Heart right ventricle (tissue), 16 donors: ENCODE measurements at places on chromosomes 1 and 21.

DNA sequence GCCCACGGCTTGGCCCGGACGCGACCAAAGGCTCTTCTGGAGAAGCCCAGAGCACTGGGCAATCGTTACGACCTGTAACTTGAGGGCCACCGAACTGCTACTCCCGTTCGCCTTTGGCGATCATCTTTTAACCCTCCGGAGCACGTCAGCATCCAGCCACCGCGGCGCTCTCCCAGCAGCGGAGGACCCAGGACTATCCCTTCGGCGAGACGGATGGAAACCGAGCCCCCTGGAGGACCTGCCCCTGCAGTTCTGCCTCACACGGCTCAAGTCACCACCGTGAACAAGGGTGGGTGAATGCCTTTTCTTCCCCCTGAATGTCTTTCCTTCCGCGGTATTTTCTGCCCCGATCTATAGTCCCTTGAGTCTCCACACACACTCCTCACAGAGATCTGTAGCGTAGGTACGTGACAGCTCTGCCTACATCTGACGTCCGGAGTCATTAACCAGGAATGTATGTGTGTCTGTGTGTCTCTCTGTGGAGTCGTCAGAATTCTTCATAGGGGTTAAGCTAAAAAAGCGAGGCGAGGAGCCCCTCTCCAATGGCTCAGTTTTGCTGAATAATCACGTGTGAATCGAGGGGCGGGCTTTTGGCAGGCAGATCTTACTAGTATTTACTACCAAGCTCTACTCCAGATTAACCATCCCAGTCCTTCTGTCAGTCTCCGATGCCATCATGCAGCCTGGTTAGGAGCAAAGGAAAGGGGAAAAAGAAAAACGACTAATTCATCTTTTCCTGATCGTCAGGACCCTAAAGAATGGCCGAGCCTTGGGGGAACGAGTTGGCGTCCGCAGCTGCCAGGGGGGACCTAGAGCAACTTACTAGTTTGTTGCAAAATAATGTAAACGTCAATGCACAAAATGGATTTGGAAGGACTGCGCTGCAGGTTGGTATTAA, at the start of gene CDKN2C:
Gene CDKN2C, plus strand, starts transcription at position 635 of the 898 bp plus-strand sequence. Its CDS starts 124 bp downstream, at position 759.
- H3K27me3 ChIP-seq = no peaks in the 10 kb centered on the region
- peak within 1 kb of the TSS; percentile 99 for H3K27ac ChIP-seq
- peaks cover 21% of the 10 kb centered on the region for H3K4me1 ChIP-seq
- no peaks in the 10 kb centered on the region for H3K36me3 ChIP-seq
- peak; percentile 83 for DNase-seq
- peak within 1 kb of the TSS; percentile 70 for H3K4me3 ChIP-seq

GRCh38 chr1:91098299-91098906, 76.6 kb upstream of the ZNF644 start:
- no peak for DNase-seq
- H3K27ac ChIP-seq = no peak overlapping the region
- H3K4me3 ChIP-seq = no peak overlapping the region
- peaks cover 5% of the 10 kb centered on the region for H3K4me1 ChIP-seq

GRCh38 chr1:20312310-20312709, 21.6 kb downstream of the VWA5B1 start:
- H3K4me3 ChIP-seq = no peak overlapping the region
- DNase-seq = no peak
- H3K36me3 ChIP-seq = no peaks in the 10 kb centered on the region
- H3K27me3 ChIP-seq = no peaks in the 10 kb centered on the region
- no peaks in the 10 kb centered on the region for H3K4me1 ChIP-seq
- H3K27ac ChIP-seq = no peak overlapping the region

DNA sequence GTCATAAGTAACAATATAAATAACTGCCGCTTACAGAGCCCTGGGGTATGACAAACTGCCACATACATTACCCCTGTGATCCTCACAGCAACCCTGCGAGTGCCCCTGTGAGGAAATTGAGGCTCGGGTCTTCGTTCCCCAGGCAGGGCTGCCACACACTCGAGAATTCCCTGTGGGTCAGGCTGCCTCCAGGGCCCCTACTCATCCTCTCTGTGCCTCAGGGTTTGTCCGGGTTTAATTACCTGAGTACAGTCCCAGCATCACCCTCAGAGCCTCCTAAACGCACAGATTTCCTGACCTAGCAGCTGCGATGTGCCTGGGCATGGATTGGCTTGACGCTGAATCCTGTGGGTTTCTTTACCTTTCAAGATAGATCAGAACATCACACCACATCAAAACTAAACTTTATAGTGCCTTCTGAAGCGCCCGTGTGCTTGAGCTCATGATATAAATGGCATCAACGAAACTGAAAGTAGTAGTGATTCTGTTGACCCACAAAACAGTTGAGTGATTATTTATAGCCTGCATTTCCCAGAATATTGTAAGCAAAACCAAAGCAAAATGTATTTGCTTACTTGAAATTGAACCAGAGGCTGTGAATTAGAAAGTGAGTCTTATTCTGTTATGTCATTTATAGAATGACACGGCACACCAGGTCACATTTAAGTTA, 14.0 kb downstream of the SLC37A1 start:
- H3K27me3 ChIP-seq = no peaks in the 10 kb centered on the region
- DNase-seq = no peak
- H3K4me3 ChIP-seq = peak overlapping the region; percentile 10
- H3K36me3 ChIP-seq = no peaks in the 10 kb centered on the region

DNA sequence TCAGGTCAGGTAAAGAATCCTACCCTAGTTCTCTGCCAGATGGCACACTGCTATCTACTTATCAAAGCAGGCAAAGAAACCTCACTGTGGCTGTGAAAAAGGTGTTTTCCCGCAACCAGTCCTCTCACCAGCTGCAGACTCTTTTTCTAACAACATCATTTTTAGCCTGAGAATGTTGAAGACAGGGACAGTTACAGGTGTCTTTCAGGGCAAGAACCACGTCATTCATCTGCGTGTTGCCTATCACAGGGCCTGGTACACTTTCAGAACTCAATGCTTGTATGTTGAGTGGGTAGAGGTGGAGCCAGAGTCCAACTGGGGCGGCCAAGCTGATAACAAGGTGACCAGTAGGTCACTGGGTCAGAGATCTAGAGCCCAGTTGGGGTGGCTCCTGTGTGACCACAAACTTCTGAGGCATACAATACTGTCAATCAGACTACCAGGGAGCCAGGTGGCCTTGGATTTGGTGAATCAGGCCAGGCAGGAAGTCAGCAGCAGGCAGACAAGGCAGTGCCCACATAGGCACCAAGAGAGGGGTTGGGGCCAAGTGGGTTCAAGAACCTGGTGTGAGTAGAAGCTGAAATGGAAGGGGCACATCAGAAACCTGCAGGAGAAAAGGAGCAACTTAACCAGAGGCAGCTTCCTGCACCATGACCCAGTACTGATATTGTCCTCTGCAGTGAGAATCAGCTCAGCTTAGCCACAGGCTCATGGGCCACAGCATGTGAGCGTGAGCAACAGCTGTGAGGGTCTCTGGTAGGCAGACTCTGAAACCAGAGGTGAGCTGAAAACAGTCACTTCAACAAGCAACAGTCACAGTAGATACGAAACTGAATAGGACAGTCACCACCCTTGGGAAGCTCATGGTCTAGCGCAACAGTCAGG, 123.6 kb downstream of the DTL start:
- H3K27ac ChIP-seq = no peak overlapping the region
- peaks cover 29% of the 10 kb centered on the region for H3K4me1 ChIP-seq
- H3K4me3 ChIP-seq = no peak overlapping the region
- no peaks in the 10 kb centered on the region for H3K36me3 ChIP-seq
- DNase-seq = no peak

GRCh38 chr1:36762174-36762573, 272.1 kb downstream of the GRIK3 start:
- H3K4me3 ChIP-seq = no peak overlapping the region
- no peak overlapping the region for H3K27ac ChIP-seq
- H3K36me3 ChIP-seq = no peaks in the 10 kb centered on the region
- no peak for DNase-seq
- no peaks in the 10 kb centered on the region for H3K27me3 ChIP-seq
- no peaks in the 10 kb centered on the region for H3K4me1 ChIP-seq

- H3K27me3 ChIP-seq = no peaks in the 10 kb centered on the region
- peaks cover 35% of the 10 kb centered on the region for H3K4me1 ChIP-seq
- no peaks in the 10 kb centered on the region for H3K36me3 ChIP-seq
- no peak for DNase-seq
- peak overlapping the region; percentile 29 for H3K27ac ChIP-seq
- no peak overlapping the region for H3K4me3 ChIP-seq
Observed at GRCh38 chr1:234870020-234870981, 258.3 kb downstream of the TOMM20 start.

DNA sequence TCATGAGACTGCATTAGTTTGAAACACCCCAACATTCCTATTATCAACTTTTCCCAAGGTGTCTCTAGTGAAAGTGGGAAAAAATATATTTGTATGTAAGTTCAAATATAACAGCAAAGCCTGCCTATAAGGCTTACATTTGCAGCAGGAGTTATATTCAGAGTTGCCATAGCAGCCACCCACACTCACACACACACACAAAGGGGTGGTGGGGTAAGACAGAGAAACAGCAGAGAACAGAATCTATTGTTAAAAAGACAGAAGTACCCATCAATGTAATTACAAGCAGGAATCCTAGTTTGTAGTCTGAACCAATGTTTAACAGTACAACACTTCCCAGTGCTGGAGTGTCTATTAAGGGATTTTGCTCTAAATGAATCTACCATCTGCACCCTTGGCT, 55.0 kb downstream of the PLPPR5 start:
- DNase-seq = no peak
- no peaks in the 10 kb centered on the region for H3K36me3 ChIP-seq
- no peak overlapping the region for H3K4me3 ChIP-seq
- no peaks in the 10 kb centered on the region for H3K27me3 ChIP-seq

- DNase-seq = peak; percentile 49
- H3K27me3 ChIP-seq = no peaks in the 10 kb centered on the region
- H3K36me3 ChIP-seq = no peaks in the 10 kb centered on the region
- H3K4me3 ChIP-seq = peak overlapping the region; percentile 41
- H3K4me1 ChIP-seq = no peaks in the 10 kb centered on the region
Observed at GRCh38 chr1:16048573-16049189, 5.1 kb downstream of the CLCNKB start.

GRCh38 chr1:179366093-179366800, 476 bp downstream of the AXDND1 start:
- H3K4me3 ChIP-seq = peak overlapping the region; percentile 69
- peaks cover 9% of the 10 kb centered on the region for H3K4me1 ChIP-seq
- DNase-seq = no peak
- H3K27ac ChIP-seq = peak overlapping the region; percentile 85

DNA sequence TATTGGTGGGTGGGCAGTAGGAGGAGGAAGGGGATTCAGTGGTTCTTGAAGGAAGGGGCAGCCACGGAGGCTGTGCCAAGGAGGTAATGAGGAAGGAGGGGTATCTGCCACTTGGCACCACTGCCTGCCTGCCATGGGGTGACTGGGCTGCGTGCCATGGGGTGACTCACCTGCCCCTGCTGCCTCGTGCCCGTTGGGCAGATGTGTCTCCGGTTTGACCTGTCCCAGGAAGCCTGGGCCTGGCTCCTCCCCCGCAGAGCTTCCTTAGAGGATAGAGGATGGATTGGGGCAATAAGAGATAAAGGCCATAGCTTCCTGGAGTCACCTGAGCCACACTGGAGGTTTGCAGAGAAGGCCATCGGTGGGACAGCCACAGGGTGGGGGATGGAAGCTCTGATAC, 1.7 kb downstream of the PADI3 start:
- H3K27me3 ChIP-seq = peaks cover 66% of the 10 kb centered on the region
- no peaks in the 10 kb centered on the region for H3K4me1 ChIP-seq
- no peaks in the 10 kb centered on the region for H3K36me3 ChIP-seq
- no peak for DNase-seq
- H3K27ac ChIP-seq = no peak overlapping the region
- H3K4me3 ChIP-seq = no peak overlapping the region

DNA sequence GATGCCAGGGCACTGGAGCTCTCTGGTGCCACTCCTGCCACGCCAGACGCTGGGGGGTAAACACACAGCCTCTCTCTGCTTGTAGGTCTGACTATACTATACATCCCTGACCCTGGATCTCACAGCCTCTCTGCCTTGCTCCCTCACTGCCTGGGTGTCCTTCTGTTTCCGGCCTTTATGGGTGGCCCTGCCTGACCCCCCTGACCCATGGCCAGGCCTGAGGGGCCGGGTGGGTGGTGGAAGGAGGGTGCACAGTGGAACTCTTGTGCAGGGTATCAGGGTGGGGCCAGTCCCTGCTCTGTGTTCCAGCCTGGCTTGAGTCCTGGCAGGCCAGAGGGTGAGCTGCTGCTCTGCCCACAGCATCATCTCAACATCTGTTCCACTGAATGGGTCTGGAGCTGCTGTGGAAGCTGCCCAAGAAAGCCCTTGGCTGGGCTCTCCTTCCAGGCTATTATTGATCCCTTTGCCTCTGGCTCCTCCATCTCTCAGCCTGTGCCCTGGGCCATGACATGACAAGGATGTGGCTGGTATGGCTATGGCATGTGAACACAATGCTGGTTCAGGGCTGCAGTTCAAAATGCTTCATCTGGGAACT, 17.2 kb upstream of the SYNC start:
- no peaks in the 10 kb centered on the region for H3K36me3 ChIP-seq
- peaks cover 3% of the 10 kb centered on the region for H3K4me1 ChIP-seq
- H3K27me3 ChIP-seq = no peaks in the 10 kb centered on the region
- H3K4me3 ChIP-seq = no peak overlapping the region
- H3K27ac ChIP-seq = no peak overlapping the region

GRCh38 chr1:183648042-183648441, 5.1 kb downstream of the APOBEC4 start:
- H3K27me3 ChIP-seq = no peaks in the 10 kb centered on the region
- no peak overlapping the region for H3K27ac ChIP-seq
- H3K36me3 ChIP-seq = no peaks in the 10 kb centered on the region
- peaks cover 36% of the 10 kb centered on the region for H3K4me1 ChIP-seq

DNA sequence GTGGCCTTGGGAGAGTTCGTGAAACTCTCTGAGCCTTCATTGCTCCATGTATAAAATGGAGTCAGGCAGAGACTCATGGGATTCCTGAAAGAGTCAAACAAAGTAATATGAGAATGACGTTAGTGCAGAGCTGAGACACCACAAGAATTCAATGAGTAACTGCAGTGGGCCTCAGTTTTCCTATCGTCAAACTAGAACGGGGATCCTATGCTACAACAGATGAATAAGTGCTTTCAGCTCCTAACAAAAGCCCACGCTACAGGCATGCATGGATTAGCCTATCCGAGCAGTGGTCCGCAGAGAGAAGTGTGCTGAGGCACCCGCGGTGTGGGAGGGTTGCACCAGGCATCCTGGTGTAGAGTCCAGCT, 124.7 kb downstream of the SYF2 start:
- no peak overlapping the region for H3K4me3 ChIP-seq
- H3K27ac ChIP-seq = no peak overlapping the region
- H3K36me3 ChIP-seq = no peaks in the 10 kb centered on the region

GRCh38 chr1:63870152-63870551, 96.3 kb downstream of the ROR1 start:
- H3K27ac ChIP-seq = no peak overlapping the region
- no peak overlapping the region for H3K4me3 ChIP-seq
- peaks cover 4% of the 10 kb centered on the region for H3K4me1 ChIP-seq

GRCh38 chr1:211695135-211695816, 19.9 kb upstream of the NEK2 start:
- H3K27ac ChIP-seq = no peak overlapping the region
- H3K4me1 ChIP-seq = no peaks in the 10 kb centered on the region
- no peak for DNase-seq
- no peak overlapping the region for H3K4me3 ChIP-seq
